ENCODE measurements at places on chromosomes 6 and 20.

DNA sequence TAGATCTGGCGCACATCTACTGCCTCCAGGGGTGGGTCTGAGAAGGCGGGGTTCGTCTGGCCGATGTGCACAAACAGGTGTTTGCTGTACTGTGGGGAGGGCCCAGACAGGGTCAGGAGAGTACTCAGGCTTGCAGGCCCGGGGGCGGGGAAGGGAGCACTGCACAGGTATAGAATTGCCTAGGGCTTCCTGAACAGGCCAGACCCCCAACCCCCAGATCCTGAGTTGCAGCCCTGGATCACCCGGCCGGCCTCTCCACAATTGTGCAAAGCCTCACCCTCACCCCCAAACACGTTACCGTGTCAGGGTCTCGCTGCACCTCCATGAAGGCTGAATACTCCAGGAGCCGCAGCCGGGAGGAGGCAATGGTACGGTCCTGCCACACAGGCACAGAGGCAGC is 7.8 kb downstream of the RPL10A start:
- no peak for DNase-seq

- DNase-seq = no peak
Observed at GRCh38 chr6:143185288-143185687, 124.6 kb downstream of the AIG1 start.

DNA sequence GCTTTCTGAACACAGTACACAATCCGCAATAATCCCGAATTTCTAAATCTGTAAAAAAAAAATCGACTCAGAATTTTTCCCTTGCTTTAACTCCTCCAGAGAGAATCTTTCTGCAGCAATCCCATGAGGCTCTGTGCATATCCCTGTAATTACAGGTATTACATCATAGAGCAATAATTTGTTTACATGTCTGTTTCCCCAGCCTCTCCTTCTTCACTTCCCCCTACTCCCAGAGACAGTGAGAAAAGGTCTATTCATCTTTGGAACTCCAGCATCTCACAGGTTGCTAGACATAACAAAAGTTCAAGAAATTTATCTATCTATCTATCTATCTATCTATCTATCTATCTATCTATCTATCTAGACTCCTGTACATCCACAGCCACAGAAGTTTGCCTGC is 26.0 kb downstream of the KLHL31 start:
- DNase-seq = no peak

- no peak for DNase-seq
Observed at GRCh38 chr6:35679399-35679798, 9.3 kb downstream of the FKBP5 start.

DNA sequence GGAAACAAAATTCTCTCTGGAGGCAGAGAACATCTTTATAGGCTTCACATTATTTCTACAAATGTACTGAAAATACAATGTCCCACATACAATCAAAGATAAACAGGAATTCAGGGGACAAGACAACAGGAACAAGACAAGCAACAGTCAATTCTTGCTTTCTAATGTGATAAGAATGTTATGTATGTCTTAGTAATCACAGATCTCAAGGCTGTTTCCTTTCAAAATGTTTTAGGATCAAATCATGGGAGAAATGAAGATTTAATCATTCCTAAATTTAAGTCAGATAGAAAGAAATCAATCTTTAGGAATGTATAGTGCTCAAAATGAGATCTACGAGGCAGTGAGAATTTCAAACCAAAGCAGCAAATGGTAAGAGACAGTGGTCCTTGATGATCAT is 32.1 kb downstream of the NEDD9 start:
- no peak for DNase-seq

- DNase-seq = no peak
Observed at GRCh38 chr20:25049261-25050060, 8.5 kb downstream of the ACSS1 start.

- no peak for DNase-seq
Observed at GRCh38 chr6:108942556-108943492, 94.6 kb downstream of the ARMC2 start.

DNA sequence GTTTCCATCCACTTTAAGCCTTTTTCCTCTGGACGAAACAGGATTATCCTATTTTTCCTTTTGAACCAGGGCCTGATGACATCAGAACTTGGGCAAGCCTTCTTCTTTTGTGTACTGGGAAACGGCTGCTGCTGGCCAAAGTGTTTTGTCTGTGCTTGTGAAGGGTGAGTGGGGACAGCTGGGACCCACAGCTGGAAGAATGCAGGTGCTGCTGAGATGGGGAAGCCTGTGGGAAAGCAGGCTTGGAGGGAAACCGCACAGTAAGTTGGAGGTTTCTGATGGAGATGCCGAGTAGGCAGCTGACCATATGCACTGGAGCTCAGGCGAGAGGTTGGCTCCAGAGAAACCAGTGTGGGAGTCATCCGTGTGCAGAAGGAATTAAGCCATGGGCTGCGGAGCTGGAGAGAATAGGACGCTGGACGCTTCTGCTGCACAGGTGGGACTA is 8.5 kb upstream of the PSMG4 start:
- no peak for DNase-seq

GRCh38 chr6:152685819-152686218 is 11.9 kb upstream of the MYCT1 start:
- no peak for DNase-seq

- DNase-seq = no peak
Observed at GRCh38 chr20:11861479-11861878, 56.2 kb upstream of the BTBD3 start.

DNA sequence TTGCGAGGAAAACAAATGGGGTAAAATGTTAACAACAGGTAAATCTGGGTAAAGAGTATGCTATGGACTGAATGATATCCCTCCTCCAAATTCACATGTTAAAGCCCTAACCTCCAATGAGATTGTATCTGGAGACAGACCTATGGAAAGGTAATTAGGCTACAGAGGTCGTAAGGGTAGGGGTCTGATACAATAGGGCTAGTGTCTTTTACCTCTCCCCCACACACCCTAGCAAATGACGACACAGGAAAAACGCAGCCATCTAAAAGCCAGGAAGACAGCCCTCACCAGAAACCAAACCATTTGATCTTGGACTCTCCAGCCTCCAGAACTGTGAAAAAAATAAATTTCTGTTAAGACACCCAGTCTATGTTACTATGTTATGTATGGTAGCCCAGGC is 20.6 kb upstream of the FBXO9 start:
- no peak for DNase-seq

DNA sequence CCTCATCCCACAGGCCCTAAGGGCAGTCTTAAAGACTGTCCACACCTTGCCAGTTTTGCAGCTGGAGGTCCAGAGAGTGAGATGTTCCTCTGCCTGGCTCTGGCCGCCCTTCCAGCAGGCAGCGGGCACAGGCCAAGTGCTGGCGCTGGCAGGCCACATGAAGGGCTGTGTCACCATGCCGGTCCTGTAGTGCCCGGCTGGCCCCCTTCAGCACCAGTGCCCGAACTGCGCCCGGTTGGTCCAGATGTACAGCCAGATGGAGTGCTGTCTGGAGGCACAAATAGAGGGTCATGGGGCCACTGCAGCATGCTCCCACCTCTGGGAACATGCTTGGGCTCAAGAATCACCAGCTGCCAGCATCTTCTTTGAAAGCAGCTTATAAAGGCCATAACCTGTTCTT is 3.8 kb downstream of the NFKBIE start:
- DNase-seq = no peak

- DNase-seq = no peak
Observed at GRCh38 chr20:5991623-5992441, 41.4 kb downstream of the MCM8 start.

- DNase-seq = no peak
Observed at GRCh38 chr6:154995254-154996015, at the start of gene TIAM2. Gene TIAM2 (plus strand): TSS chr6:154995315. CDS start chr6:155129224, 133,909 bp downstream.

- DNase-seq = no peak
Observed at GRCh38 chr6:140541288-140541687, 1166.8 kb upstream of the CITED2 start.

DNA sequence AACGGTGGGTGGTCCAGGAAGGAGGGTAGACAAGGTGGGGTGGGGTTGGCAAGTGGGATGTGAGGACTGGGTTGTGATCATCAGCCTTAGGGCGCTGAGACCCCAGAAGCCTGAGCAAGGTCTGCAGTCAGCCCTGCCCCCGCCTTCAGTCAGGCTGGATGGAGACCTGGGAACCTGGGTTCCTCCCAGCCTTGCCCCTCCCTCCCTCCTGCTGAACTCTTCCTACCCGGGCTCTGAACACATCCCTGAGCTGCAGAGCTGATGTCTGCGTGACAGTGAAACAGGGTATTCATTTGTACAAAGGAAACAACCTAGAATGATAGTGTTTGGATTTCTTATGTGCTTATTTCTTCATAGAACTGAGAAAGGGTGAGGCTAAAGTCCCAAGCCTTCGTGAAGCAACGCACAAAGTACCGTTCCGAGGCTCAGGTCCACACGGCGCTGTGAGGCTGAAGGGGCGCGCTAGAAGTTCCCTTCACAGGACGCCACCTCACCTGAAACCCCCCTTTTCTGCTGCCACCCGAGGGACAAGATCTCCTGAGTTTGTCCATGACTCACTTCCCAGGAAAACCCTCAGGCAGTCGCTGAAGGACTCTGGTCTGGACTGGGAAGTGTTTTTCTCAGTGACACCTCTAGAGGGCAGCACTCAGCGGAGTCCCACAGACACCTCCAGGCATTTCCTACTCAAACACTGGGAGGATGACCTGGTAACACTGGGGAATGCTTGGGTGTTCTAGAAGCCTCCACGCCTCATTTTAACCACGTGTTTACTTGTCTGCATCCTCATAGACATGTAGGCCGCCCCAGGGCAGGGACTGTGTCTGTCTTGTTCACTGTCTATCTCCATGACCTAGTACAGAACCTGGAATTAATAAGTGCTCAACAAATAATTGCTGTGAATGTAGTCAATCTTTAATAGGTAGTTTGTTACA is 1.2 kb downstream of the GSTA5 start:
- DNase-seq = peak; percentile 16

GRCh38 chr6:100845676-100846075 is 35.5 kb downstream of the ASCC3 start:
- DNase-seq = no peak

DNA sequence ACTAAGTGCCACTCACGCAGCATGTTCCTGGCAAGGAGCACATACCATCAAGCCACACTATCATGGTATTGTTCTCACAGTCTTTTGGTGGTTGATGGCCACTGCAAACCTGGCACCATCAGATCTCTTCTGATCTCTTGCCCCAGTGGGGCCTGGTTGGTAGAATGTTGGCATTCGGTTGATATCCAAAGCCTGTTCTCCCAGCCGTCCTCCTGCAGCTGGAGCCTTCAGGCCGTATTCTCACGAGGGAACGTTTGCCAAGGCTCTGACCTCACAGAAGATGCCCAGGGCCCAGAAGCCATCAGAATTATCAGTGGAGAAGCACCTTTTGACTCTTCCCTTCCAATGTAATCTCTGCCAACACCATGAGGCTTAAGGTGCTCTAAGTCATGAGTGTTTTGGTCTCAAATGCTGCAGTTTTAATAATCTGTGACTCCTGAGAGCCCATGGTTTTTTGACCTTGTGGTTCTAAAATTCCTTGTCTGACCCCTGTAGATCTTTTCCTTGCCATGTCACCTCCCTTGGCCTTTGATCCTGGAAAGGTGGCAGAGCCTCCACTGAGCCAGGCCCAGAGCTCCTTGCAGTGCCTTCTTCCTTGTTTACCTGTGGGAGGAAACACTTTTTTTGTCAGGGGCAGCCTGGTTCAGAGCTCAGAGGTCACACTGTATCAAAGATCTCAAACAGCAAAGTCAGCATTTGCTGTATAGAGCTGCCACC is 27.8 kb downstream of the POFUT1 start:
- no peak for DNase-seq

DNA sequence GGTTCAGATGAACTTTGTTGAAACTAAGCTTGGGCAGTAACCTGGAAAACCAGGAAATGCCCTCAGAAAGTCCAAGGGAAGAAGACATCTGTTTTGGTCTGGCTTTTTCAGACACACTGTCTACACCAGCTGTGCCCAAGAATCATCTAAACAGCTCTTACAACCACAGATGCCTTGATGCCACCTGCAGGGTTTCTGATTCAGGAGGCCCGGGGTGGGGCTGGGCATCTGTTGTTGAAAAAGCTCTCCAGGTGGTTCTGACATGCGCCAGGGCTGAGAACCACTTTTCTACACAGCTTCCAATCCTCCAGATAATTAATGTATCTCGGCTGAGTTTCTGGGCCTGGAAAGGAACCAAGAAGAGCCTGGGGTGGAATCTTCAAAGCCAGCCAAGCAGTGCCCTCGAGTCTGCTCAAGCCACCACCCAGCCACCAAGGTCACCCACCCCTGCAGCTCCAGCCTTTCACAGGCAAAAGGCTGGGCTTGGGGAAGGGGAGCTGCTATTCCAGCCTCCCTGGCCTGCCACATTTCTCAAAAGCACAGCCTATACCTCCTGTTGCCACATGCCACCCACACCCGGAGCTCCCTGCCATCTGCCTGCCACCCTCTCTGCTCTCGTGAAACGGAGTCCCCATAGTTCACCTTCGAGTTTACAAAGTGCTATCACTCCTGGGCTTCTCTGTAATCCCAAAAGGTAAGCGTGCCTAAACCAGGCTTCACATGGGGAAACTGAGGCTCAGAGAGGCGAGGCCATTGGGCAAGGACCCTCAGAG is 9.4 kb downstream of the MDGA1 start:
- DNase-seq = no peak

DNA sequence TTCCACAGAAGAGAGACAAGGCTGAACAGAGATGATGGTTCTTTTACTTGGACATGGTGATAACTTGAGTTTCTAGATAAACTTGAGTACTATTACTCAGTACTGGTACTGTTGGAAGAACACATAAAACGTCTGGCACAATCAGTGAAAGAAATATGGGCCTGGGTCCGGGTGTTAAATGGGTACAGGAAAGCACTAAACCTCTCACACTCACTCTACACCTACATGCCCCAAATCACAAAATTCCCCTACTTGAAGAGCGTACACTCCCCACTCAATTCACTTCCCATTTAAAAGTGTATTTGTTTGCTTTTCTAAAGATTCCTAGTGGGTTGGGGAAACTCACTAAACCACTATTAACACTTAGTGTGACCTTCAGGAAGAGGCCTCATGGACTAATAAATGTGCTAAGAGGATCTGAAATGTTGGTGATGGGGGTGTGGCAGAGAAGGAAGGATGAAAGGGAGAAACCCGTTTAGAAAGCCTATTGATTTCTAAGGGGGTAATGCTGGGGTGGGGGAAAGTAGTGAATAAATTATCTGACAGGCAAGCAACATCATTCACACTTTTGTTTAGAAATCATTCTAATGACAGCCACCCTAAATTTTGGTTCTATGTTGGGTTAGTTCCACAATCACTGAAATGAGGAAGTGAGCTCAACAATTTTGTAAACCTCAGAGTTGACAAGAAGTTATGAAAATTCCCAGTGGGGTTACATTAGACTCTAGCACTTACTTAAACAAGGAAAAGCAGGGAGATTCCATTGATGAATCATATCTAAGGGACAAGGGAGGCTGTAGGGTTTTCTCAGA is 222.6 kb upstream of the MARCKS start:
- DNase-seq = peak; percentile 90

- peak; percentile 74 for DNase-seq
Observed at GRCh38 chr6:16238057-16238962, at the start of gene GMPR. Gene GMPR (plus strand): TSS chr6:16238587. CDS start chr6:16238694, 107 bp downstream.

GRCh38 chr6:135522965-135523692 is 25.6 kb upstream of the AHI1 start:
- no peak for DNase-seq

DNA sequence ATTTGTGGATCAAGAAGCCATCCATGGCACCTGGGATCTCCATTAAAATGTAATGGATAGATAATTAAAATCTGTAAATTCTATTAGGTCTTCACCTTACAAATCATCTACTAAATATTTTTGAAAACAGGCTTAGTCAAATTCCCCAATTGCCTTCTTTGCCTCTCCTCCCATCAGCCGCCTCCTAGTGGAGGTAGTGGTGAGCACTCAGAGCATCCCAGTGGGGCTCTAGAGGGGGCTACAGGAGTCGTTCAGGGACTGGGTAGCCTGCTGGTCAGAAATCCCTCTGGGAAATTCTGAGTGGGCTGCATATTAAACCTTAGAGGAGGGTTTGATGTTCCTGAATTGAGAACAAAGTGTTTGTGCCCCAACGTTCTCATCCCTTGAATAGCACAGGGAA is 20.8 kb upstream of the PAX1 start:
- no peak for DNase-seq
